ENCODE measurements at places on chromosomes 11 and 22.

DNA sequence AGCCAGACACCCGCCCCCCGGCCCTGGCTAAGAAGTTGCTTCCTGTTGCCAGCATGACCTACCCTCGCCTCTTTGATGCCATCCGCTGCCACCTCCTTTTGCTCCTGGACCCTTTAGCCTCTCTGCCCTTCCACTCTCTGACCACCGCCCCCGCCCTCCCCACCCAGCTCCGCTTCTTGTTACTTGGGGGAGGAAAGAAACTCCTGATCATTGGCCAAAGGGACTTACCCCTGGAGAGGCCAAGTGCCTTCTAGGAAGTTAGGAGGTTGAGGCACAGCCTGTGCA is at the start of gene PRR33:
TSS of gene PRR33 (minus strand) at position 65 of the 285 bp plus-strand sequence. CDS start 1,311 bp downstream, outside the sequence.
- no peak for DNase-seq

DNA sequence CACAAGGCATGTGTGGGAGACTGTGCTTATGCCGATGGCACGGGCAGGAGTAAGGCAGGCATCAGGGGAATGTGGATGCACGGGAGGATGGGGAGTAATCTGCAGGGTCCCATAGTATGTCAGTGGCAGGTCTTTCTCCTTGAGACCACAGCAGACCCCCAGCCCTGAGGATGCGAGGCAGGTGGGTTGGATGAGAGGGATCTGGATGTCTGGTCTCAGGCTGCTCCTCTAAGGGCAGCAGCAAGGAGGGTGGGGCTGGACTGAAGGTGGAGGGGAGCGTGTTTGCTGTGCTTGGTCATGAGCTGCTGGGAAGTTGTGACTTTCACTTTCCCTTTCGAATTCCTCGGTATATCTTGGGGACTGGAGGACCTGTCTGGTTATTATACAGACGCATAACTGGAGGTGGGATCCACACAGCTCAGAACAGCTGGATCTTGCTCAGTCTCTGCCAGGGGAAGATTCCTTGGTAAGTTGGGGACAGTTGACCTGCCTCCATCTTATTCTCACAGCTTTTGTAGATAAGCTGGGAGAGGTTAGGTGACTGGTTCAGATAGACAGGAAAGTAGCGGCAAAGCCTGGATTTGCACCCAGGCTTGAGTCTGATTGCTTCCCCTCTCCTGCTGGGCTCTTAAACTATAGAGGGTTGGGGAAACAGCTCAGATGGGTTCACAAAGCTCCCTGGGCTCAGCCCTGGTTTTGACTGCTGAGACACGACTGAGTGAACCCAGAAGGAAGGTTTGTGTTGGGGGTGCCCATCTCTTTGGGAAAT is at the start of gene APOL1:
TSS of gene APOL1 (plus strand) at position 380 of the 769 bp plus-strand sequence. CDS start 1,823 bp downstream, outside the sequence.
- DNase-seq: peak; percentile 62

GRCh38 chr22:17514084-17514483 is 49.2 kb upstream of the SLC25A18 start:
- no peak for DNase-seq

- no peak for DNase-seq
Observed at GRCh38 chr11:68525930-68526329, 65.4 kb downstream of the PPP6R3 start.

DNA sequence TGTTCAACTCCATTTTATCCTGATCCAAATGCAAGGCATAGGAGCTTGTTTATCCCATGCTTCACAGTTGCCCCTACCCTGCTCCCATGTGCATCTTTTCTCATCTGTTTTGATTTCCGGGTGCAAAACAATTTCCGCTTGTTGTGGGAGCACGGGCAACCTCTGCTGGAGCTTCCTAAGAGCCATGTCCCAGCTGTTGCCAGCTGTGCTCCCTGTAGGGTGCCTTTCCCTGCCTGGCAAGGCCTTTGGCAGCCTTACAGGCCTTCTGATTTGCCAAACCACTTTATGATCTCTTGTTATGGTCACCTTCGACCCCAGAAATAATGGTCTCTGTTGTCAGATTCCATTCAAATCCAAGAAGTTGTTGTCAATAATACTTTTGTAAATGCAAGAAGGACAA is 1038.5 kb downstream of the OPCML start:
- DNase-seq: no peak
